HepG2 (cell line): ENCODE measurements at places on chromosomes 3 and 15.

- no peak for DNase-seq
Measured at GRCh38 chr15:70867911-70868467, 14.0 kb upstream of the LARP6 start.

- peak; percentile 88 for DNase-seq
Measured at GRCh38 chr15:57559875-57560274, 31.8 kb upstream of the MYZAP start.

DNA sequence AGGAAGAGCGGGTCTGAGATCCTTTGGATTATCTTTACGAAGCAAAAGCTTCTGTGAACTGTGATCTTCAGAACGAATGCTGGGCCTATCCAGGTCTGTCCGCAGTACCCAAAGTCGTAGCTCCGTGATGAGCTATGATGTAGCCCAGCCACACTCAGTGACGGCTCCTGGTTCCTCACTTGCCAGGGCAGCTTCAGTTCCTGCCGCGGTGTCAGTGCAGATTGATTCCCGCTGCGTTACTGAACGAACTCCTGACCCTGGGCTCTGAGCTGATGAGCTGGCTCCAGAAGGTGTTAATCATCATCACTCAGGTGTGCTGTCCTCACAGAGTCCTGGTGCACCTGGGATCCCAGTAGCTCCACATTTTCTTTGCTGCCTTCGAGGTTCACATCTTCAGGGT is 45.0 kb downstream of the TMEM44 start:
- DNase-seq, result no peak

DNA sequence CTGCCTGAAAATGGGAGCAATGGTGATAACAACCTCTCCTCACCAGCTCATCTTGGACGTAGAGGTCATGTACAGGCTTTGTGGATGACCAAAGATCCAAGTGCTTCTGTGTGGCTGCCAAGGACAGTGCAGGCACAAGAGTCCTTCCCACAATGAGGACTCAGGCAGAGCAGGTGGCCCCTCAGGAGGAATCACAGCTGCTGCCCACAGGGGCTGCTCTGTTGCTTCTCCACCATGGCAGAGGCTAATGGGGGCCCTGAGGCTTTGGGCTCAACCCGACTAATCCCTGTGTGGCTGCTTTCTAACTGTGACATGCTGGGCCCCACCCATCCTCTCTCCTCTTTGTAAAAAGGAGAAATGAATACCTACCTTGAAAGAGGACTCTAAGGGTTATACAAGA is 58.1 kb upstream of the MRPS22 start:
- no peak for DNase-seq

DNA sequence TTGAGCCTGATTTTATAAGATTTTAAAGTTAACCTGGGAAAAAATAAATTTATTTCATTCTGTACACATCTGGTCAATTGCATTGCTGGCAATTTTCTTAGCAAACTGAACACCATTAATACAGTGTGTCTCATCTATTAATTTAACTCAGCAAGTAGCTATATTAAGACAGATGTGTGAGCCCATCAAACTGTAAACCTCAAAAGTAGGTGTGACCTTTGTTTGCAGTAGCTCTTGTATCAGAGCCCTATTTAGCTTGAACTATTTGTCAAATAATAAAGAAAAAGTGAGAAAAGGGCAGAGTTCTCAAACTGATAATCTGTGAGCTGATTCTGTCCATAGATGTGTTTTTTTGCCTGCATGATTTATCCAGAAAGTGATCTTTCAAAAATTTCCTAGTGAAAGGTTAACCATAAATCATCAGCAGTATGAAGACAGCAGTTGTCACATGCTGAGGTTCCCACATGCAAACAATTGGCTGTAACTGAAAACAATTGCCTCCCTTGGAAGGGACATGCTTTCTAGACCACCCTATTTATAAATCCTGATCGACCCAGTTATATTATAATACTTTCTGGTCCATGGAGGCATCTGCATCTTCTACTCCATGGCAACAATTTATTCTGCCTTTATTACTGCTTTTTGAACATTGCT is 646.5 kb downstream of the NSUN3 start:
- no peak for DNase-seq

- DNase-seq, result no peak
Measured at GRCh38 chr3:95971573-95971972, 842.8 kb upstream of the EPHA6 start.

GRCh38 chr3:152688313-152688712 is 146.6 kb upstream of the P2RY1 start:
- DNase-seq, result no peak

DNA sequence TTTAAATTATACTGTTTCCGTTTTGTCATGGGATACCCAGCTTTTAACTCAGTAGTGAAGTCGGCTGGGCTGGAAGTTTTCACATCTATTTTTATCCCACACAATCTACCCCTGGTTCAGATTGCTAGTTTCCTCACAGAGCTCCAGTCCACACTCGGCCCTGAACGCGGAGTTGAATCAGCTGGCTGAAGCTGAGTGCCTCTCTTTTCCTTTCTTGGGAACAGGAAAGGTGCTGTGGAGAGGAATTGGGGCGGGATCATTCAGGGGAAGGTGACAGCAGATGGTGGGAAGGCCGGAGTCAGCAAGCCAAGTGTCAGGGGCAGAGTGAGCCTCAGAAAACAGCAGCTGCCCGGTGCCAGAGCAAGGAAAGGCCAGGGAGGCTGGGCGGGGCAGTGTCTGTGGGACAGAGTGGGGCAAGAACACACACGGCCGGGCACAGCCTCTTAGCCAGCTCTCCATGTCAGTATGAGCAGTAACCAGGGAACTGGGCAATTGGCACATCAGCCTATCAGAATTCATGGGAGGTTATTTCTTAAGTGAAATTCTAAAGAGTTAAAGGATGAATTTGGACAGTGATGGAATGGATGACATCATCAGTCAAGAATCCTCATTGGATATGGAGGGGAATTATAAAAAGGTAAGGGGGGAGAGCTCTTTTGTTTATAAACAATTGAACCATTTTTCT is 135.7 kb upstream of the IL12A start:
- no peak for DNase-seq

GRCh38 chr3:34067536-34068051 is 269.2 kb downstream of the PDCD6IP start:
- DNase-seq, result no peak

- DNase-seq, result no peak
Measured at GRCh38 chr3:184259878-184260723, 1.3 kb downstream of the CAMK2N2 start.

- DNase-seq, result no peak
Measured at GRCh38 chr15:38019066-38019465, 84.6 kb downstream of the TMCO5A start.

DNA sequence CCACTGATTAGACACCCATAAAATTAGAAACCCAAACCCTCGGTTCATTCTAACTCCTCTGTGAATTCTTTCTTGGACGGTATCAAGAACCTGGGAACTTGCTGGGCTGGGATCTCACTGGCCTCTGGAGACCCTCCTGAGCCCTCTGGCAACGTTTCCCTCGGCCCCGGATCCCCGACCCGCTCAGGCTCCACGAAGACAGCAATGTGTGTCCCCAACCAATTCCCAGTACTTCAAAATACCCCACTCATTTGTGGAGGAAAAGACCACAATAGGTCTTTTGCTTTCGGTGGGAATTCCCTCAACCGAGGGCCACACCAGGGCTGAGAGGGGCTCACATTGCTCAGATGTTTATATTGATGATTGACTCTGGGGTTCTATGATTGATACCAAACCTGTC is 117.9 kb upstream of the PRR20G start:
- DNase-seq, result no peak

DNA sequence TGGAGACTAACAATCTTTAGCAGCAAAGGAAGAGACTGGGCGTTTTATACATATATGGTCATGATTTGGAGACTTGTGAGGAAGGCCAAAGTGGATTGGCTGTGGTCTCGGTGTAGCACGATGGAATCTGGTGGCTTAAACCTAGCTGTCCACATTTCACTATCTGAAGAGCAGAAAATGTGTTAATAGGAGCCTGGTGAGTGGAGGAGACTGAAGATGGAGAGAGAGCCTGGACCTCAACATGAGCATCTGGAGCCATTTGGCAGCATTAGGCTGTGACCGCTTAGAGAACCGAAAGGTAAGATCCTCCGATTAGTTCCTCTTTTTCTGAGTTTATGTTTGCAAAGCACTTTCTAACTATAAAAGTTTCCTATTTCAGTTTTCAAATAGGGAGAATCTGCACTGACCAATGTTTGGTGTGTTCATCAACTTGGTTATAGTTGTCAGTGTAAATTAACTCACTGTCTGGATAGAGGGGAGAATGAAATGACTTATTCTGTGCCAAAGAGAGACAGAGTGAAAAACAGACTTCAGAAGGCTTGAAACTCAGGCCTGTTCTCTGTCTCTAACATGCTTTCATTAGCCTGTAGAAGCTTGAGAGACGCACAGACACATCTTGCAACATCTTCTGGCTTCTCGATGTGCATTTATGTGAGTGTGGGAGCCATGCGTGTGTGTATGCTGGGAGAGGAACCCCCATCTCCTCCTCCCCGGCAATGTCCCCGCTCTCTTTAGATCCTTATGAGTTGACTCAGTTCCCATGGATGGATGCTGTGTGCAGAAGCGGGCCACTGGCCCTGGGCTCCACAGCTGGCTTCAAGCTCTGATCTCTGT is 244.7 kb upstream of the TBL1XR1 start:
- DNase-seq, result no peak

DNA sequence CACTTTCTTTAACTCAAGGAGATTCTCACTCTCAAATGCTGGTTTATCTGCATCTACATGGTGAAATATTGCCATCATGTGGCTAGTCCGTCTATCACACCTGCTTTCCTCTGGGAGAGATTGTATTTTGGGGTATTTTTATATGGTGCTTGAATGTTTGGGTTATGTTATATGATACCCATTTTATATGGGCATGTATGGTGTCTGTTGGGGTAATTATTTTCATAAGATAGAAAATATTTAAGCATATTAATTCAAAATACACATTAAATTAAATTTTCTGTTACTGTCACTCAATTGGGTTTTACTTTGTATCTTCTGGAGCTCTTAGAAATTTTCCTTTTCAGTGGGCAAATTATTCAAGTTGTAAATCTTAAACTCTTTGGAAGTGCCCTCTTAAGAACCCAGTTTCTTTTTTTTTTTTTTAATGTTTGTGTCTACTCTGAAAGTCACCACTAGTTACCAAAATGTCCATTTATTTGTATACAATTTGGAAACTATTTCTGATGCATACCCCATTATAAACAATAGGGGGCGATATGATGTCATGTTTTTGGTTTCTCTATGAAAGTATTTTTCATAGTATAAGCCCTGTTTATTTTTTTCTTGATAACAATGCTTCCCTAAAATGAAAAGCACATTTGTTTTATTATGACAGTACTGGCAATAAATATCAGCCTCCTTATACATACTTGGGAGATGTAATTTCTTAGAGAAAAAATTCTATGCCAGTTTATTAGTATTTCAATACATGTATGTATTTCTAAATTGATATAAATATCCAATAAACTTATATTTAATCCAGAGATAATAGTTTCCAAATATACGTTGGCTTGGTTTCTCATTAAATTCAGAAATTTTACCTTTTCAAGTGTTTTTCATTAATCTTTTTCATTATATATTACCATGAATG is 36.1 kb upstream of the PLSCR5 start:
- peak; percentile 56 for DNase-seq

- DNase-seq, result no peak
Measured at GRCh38 chr3:143348486-143349327, 229.1 kb downstream of the CHST2 start.

- no peak for DNase-seq
Measured at GRCh38 chr15:59918994-59919951, 84.8 kb upstream of the FOXB1 start.

GRCh38 chr3:54659347-54659746 is 268.5 kb downstream of the LRTM1 start:
- no peak for DNase-seq

GRCh38 chr3:55812394-55813013 is 325.4 kb upstream of the WNT5A start:
- no peak for DNase-seq

- DNase-seq, result peak; percentile 56
Measured at GRCh38 chr3:51099794-51100535, 285.1 kb upstream of the MANF start.

GRCh38 chr3:140103166-140103565 is 168.2 kb downstream of the CLSTN2 start:
- DNase-seq, result no peak

- DNase-seq, result peak; percentile 12
Measured at GRCh38 chr3:50450209-50450921, 53.1 kb downstream of the CACNA2D2 start.

- DNase-seq, result no peak
Measured at GRCh38 chr15:51888593-51889195, 59.2 kb downstream of the TMOD3 start.

DNA sequence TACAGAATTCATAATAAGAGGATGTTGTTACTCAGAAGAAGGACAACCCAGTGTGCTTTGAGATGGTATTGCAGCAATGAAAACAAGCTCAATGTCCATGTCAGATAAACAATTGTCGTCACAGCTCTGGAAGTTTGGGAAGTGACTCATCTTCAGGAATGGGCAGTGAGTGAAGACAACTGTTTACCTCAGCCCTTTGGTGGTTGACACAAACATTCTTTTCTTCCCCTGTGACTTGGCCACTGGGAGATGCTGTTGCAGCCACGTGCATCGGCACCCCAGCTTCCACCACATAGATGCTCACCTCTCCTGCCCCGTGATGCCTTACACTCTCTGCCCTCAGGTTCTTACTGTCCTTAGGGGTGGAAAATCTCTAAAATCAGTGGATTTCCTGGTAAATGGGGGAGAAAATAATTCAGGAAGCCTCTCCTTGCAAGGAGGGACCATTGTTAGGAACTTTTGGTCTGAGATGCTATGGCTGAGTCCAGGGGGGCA is 114.1 kb upstream of the GALNT15 start:
- DNase-seq, result peak; percentile 98

DNA sequence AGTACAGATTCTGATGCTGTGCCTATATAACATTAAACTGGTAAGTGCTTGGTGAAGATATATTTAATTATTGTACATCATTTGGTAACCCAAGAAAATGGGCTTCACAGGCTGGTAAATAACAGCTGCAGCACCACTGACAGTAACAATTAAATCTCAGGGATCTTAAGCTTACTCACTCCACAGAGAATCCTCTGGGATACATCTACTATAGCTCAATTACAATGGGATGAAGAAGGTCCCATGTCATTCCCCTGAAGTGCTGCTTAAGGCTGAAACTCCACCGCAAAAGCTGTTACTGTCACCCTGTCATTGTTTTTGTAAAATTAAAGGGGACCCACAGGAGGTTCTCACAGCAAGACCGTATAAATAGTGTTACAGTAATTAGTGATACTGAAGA is 153.0 kb downstream of the IMPG2 start:
- no peak for DNase-seq

GRCh38 chr15:99090938-99091337 is 13.9 kb upstream of the SYNM start:
- no peak for DNase-seq

DNA sequence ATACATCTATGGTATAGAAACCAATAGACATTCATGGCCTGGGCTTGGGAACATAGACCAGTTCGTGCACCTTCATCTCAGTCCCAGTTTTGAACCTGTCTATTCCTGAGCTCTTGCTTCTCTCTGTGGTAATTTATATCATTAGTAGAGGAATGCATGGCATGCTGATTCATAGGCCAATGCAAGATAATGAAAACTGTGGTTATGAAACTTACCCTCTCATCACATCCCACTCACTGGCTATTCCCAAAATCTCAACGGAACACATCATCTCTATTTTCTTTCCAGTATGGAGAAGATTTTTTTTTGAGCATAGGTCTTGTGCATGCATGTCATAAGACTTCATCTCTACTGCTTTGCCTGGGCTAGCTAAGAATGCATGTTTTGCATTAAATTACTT is 18.7 kb upstream of the P2RY12 start:
- no peak for DNase-seq

GRCh38 chr3:78204977-78205376 is 1165.1 kb downstream of the ROBO2 start:
- DNase-seq, result peak; percentile 3

GRCh38 chr15:41923401-41923997 is 29.6 kb upstream of the SPTBN5 start:
- DNase-seq, result no peak
